CD4-positive, alpha-beta T cell treated with Interleukin-2 at 100 ng/mL for 4 hours (primary cell): ENCODE measurements at places on chromosomes 1 and 21.

DNA sequence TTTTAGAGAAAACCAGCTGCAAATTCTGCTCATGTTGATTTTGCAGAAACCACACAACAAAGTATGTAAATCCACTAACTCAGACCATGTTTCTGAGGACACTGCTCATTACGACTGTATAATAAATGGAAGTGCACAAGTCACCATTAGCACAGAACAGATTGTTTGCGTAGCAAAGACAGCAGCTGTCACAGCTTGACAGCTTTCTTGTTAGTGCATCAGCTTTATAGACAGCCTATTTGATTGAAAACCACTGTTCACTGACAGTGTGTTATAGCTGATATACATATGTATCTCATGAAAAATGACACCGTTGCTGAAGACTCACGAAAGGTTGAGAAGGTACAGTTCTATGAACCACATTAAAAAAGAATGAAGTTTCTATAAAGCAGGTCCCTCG is 560.2 kb upstream of the ZRANB2 start:
- DNase-seq: no peak

GRCh38 chr1:82391712-82392111 is 591.0 kb downstream of the ADGRL2 start:
- no peak for DNase-seq

DNA sequence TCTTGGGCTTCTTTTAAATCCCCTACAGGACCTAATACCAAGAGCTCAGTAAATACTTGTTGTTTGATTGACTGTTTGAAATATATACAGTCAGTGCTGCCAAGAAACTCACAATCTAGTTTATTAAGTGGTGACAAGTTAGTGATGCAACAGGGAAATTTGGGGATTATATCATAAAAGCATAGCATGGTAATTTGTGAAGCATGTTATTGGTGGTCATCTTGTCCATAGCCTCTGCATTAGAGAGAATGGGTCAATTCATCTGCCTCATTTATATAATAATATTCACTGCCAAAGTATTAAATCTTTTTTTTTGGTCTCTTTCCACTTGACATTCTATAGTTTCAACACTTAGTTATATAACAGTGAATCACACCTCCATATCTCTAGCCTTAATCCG is 138.2 kb upstream of the SPAG17 start:
- DNase-seq: no peak

DNA sequence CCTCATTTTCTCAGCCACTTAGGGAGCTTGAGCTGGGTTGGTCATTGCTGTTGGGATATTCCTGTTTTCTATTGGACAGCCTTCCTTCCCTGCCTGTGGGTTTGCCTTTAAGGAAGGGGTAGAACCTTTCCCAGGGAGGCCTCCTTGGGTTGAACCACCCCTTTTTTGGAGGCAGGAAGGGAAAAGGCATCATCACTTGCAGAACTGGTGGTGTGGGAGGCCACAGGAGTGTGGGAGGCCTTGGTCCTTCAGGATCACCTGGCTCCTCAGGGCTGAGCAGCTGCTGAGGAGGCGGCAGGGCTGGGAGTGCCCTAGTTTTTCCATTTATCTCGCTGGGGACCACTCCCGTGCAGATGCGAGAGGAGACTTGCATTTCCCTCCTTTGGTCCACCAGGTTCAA is 667 bp upstream of the CYB561D1 start:
- no peak for DNase-seq

DNA sequence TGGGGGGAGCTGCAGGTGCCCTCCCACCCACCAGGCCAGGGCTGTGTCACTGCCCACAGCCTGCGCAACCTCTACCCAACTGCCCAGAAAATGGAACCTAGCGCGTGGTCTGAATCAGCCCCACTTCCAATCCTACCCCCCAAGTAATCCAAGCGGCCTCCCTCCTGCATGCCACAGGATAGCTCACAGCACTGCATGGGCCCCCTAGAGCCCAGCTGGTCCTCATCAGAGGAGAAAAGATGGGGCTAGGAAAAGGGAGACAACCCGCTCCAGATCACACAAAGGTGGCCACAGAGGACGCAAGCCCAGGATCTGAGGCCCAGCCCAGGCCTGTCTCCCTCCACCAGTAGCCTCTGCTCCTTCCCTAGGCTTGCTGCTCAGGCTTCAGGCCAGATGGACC is 6.2 kb downstream of the ADGRB2 start:
- DNase-seq: no peak

DNA sequence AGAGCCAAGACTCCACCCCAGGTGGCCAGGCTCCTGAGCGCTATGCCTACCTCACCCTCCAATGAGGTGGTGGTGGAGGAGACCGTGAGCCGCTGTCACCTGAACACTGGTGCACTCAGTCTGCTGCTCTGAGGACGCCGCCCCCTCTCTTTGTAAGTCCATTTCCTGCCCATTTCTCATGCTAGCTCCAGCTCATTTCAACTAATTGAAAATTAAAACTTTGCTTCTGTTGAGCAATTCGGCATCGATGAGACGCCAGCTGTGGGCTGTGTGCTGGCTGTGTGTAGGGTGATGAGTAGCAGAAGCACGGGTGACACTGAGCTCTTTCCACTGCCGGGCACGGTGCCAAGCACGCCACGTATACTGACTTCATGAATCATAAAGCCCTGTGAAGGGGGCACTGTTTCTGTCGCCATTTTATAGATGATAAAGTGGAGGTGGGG is 11.2 kb downstream of the TNFRSF1B start:
- peak; percentile 97 for DNase-seq

GRCh38 chr1:100462326-100463025 is 75.5 kb upstream of the GPR88 start:
- no peak for DNase-seq

DNA sequence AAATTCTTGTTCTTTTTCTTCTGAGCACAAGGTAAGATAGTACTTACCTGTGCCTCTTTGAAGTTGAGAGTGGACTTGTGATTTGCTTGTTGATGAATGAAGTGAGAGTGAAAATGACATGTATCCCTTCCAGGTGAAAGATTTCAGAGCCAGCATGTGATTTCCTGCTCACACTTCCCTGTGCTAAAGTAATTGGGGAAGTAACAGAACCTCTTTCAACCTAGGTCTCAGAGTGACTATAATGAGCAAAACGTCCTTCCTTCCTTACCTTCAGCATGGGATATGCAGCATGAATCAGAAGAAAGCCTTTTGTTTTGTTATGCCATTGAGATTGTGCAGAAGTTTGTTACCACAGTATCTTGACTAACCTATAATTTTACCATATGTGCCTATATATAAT is 24.6 kb downstream of the RAVER2 start:
- no peak for DNase-seq

DNA sequence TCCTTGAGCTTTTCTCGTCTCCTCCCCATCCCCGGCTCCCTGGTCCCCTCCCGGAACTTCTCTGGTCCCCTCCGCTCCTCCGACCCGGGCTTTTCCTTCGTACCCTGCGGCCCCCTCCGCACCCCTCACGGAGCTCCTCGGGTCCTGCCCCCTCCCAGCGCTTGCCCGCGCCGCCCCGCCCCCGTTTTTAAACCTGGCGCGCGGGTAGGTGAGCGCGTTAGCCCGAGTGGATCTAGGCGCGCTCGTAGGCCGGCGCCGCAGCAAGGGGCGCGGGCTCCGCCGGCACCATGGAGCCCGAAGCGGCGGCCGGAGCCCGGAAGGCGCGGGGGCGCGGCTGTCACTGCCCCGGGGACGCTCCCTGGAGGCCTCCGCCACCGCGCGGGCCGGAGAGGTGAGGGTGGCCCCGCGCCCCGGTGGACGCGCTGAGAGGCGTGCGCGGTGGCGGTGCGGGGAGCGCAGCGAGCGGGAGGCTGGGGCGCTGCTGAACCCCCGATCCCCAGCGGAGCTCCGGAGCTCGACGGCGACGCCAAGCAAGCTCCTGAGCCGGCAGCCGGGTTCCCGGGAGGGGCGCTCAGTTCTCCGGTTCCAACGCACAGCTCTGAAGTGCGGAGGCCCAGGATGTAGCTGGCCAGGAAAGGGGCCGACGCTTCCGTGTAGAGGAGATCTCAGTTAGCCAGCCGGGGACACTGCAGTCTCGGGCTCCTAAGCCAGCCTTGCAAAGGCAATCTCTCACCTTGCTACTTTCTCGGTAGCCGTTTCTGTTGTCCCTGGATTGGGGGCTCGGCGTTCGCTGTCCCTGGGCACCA is at the start of gene RIPPLY3:
Gene RIPPLY3, plus strand, starts transcription at position 217 of the 806 bp plus-strand sequence. Its CDS starts 71 bp downstream, at position 288.
- DNase-seq: no peak

GRCh38 chr1:183942933-183943693 is 94.4 kb downstream of the COLGALT2 start:
- no peak for DNase-seq

- no peak for DNase-seq
These were observed 6.7 kb upstream of the PADI6 start for GRCh38 chr1:17365293-17365692.

- DNase-seq: no peak
These were observed 27.7 kb downstream of the DESI2 start for GRCh38 chr1:244680667-244681066.

GRCh38 chr1:8814865-8815264 is 2.6 kb downstream of the RERE start:
- no peak for DNase-seq

DNA sequence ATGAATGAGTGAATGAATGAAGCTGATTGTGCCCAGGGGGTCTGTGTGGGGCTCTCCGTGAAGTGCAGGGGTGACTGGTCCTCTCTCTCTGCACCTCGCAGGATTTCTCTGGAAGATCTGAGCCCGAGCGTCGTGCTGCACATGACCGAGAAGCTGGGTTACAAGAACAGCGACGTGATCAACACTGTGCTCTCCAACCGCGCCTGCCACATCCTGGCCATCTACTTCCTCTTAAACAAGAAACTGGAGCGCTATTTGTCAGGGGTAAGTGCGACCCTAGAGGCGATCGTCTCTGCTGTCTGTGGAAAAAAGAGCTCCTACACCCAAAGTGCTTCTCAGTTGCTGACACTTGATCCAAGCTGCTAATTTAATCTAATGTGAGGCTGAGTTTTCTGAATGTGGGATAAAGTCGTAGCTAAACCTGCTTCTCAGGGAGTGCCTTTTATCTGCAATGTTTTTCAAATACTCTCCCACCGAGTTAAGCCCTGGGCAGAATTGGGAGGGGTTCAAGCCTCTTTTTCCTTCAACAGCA is 101.7 kb downstream of the HUNK start:
- peak; percentile 24 for DNase-seq

- peak; percentile 77 for DNase-seq
These were observed 17.2 kb downstream of the ATP1A1 start for GRCh38 chr1:116390195-116390594.

GRCh38 chr1:37128091-37128490 is 93.8 kb upstream of the GRIK3 start:
- DNase-seq: no peak

DNA sequence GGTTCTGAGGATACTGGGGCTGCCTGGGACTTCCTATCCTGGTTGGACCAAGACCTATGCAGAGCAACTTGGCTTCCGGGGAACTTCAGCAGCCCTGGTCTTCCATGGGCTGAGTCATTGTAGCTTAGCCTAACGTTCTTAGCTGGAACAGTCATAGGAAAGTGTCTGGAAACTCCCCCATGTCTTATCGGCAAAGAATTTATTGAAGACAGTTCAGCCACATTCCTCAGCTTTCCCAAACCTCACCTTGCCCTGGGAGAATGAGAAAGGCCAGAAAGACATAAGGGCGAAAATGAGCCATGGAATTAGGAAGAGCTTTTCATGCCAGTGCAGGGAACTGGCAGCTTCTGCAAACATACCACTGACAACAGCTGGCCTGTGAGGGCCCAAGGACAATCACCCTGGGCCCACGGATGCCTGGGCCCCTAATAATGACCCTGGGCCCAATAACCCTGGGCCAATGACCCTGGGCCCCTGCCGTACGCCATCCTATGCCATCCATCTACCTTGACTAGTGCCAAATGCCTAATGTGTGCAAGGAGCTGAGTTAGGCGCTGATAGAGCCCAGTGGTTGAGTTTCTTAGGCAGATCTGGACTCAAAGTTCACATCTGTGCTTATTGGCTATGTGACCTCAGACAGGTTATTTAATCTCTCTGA is 114.4 kb upstream of the GADD45A start:
- DNase-seq: no peak

GRCh38 chr1:204564835-204565234 is 48.6 kb downstream of the MDM4 start:
- DNase-seq: peak; percentile 15
